Hematopoietic multipotent progenitor cell treated with erythropoietin and hydrocortisone succinate and interleukin-3 and kit ligand, for 15 days (in vitro differentiated cells): ENCODE measurements at places on chromosomes 2 and 18.

DNA sequence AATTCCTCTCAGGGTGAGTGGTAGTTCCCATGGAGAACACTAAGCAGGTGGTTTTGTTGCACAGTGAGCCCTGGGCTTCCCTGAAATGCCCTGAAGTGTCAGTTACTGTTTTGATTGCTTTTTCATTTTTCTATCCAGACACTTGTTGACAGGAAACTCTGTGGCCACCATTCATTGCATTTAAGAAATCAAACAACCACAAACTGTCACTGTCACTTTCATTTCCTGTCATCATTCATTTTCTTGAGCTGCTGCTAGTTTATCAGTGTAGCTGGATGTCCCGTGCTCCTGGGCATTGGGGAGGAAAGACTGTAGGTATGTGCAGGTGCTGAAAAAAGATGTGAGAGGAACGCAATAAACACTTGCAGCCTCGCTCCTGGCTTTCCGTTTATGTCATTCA, 891.6 kb upstream of the ZEB2 start:
- no peak for DNase-seq

- DNase-seq = no peak
These were observed 21.1 kb upstream of the NFATC1 start for GRCh38 chr18:79374408-79375171.

GRCh38 chr2:20621366-20622295, 29.3 kb downstream of the HS1BP3 start:
- DNase-seq = no peak

DNA sequence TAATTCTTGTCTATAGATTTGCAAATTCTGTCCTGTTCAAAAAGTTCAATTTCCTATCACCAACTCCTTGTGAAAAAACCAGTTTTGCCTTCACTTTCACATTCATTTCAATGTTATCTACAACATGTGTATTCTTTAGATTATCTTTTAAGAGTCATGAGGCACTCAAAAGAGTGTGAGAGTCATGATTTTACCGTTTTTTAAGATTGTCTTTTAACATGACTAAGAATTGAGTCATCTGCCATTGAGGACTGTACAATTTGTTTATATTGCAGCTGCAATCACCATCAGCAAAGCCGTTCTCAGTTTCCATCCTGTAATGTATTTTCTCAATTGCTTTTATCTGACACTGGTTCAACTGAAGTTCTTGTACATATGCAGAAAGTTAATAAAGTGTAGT, 275.8 kb downstream of the LNPK start:
- no peak for DNase-seq

- DNase-seq = no peak
These were observed 42.8 kb upstream of the THUMPD2 start for GRCh38 chr2:39821871-39822270.
